ENCODE measurements at places on chromosomes 16 and 17. TPM values are rescaled to one million over a fixed set of nuclear protein-coding genes. Genes with fewer than 3 reads are reported as not detected.

- H3K36me3 ChIP-seq, result no peaks in the 10 kb centered on the region
- H3K27me3 ChIP-seq, result peaks cover 17% of the 10 kb centered on the region
- DNase-seq, result no peak
- H3K4me3 ChIP-seq, result no peak overlapping the region
- no peak overlapping the region for H3K27ac ChIP-seq
Measured at GRCh38 chr17:64022611-64023063, 2.2 kb upstream of the ICAM2 start.

GRCh38 chr16:58684001-58684353, 593 bp downstream of the SLC38A7 start:
- peak overlapping the region; percentile 87 for H3K27ac ChIP-seq
- H3K4me1 ChIP-seq, result peaks cover 18% of the 10 kb centered on the region
- H3K36me3 ChIP-seq, result peaks cover 7% of the 10 kb centered on the region

DNA sequence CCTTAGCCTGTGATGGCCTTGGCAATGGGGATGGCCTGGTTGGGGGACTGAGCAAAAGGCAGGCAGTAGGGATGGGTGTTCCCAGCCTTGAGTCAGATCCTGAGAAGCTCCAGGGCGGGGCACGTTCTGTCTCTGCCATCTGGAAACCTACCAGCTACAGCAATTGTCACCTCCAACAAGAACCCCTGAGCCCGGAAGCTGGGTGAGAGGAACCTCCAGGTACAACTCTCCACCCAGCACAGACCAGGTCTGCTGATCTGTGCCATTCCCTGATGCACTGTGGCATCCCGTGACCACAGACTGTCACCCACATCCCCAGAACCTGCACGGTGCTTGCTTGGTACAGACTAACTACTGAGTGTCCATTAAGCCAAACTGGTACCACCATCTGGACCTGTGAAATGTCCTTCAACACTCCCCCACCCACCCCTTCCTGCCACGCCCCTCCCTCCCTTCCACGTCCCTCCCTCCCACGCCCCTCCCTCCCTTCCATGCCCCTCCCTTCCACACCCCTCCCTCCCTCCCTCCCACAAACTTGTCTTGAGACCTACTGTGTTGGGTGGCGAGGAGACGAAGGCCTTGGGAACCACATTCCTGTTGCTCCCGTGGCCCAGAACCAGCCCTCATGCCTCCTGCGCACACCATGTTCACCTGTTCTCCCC, 16.6 kb downstream of the MYO15B start:
- no peaks in the 10 kb centered on the region for H3K36me3 ChIP-seq
- no peaks in the 10 kb centered on the region for H3K27me3 ChIP-seq
- no peak overlapping the region for H3K4me3 ChIP-seq
- no peak overlapping the region for H3K27ac ChIP-seq
- peaks cover 1% of the 10 kb centered on the region for H3K4me1 ChIP-seq

DNA sequence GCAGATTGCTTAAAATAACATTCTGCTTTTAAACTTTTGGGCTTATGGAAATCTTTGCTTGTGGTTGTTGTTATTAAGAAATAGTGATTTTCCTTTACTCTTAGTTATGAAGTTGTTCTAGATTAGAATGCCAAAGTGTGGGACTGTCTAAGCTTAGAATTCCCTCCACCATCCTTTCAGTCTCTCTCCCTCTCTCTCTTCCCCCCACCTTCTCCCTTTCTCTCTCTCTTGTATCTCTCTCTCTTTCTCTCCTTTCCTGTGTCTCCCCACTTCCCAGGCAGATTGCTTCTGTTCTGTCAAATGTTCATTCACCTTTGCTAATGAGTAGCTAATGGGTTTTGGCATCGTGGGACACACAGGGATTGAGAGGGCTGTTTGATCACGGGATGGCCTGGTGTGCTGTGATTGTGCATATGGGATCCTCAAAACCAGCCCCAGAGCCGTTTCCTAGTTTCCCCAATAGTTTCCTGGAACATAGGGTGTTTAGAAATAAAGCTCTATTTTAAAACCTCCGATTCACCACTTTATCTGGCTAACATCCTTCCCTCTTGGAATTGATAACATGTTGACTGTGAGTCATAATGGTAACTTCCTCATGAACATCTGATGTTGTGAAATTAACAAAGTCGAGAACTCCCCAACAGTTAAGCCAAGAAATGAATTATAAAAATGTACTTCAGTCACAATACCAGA, 502.6 kb downstream of the TMEM114 start:
- no peaks in the 10 kb centered on the region for H3K27me3 ChIP-seq
- no peak for DNase-seq

DNA sequence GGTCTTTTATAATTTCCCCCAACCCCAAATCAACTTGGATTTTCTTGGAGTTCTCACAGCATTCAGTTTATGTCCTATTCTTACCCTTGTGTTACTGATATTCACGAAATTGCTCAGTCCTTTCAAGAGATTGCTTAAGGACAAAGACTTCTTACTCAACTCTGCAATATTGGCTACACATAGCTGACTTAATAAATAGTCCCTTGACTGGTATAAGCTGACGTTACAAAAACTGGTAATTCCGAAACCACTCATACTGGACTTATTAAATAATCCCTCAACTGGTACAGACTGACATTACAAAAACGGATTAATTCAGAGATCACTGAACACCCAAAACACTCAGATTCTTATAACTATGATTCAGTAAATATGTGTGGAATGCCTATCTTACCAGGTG, 860 bp downstream of the TIGD7 start:
- DNase-seq, result no peak
- no peaks in the 10 kb centered on the region for H3K27me3 ChIP-seq
- peaks cover 69% of the 10 kb centered on the region for H3K36me3 ChIP-seq
- peak overlapping the region; percentile 75 for H3K4me3 ChIP-seq
- H3K4me1 ChIP-seq, result peaks cover 13% of the 10 kb centered on the region

- H3K4me1 ChIP-seq, result peaks cover 18% of the 10 kb centered on the region
- no peaks in the 10 kb centered on the region for H3K36me3 ChIP-seq
- no peak overlapping the region for H3K27ac ChIP-seq
Measured at GRCh38 chr16:57379579-57379978, 7.3 kb downstream of the CX3CL1 start.

- peak overlapping the region; percentile 93 for H3K27ac ChIP-seq
- H3K4me3 ChIP-seq, result peak overlapping the region; percentile 96
- H3K27me3 ChIP-seq, result no peaks in the 10 kb centered on the region
- DNase-seq, result no peak
Measured at GRCh38 chr16:66933776-66934137, 445 bp downstream of the CIAO2B start.

SPNS2 gene
- total RNA-seq, result not detected

ENPP7 gene
- not detected for total RNA-seq

KRTAP2-3 gene
- not detected for total RNA-seq

GRCh38 chr17:58302171-58302918, 21.6 kb upstream of the MPO start:
- H3K4me3 ChIP-seq, result no peak overlapping the region

SRCAP gene
- 73.5 TPM for total RNA-seq

DNA sequence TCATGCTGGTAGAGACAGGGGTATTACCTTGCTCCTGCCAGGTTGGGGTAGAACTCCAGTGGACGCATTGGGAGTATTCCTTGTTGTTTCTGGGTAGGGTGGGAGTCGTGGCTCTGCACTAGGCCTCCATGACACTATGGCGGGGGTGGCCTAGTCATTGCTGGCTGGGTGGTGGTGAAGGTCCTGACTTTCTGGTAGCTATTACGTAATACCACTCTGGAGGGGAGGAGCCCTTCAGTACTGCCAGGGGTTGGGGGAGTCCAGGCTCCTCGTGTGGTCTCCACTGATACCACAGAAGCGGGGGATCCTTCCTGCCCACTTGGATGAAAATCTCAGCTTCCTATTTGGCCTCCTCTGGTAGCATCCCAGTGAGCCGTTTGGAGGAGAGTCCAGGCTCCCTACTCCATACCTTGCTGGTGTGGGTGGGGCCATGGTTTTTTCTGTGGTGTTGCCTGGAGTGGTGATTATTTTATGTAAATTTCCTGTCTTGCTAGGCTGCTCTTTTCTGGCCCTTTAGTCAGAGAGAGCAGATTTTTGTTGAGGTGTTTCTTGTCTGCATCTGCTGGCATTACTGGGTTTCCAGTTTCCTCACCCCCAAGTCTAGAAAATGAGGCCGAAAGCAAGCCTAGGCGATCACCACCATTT, 65.8 kb upstream of the GNG13 start:
- H3K4me1 ChIP-seq, result no peaks in the 10 kb centered on the region
- H3K36me3 ChIP-seq, result peaks cover 5% of the 10 kb centered on the region
- H3K4me3 ChIP-seq, result no peak overlapping the region
- DNase-seq, result no peak
- no peak overlapping the region for H3K27ac ChIP-seq

DNA sequence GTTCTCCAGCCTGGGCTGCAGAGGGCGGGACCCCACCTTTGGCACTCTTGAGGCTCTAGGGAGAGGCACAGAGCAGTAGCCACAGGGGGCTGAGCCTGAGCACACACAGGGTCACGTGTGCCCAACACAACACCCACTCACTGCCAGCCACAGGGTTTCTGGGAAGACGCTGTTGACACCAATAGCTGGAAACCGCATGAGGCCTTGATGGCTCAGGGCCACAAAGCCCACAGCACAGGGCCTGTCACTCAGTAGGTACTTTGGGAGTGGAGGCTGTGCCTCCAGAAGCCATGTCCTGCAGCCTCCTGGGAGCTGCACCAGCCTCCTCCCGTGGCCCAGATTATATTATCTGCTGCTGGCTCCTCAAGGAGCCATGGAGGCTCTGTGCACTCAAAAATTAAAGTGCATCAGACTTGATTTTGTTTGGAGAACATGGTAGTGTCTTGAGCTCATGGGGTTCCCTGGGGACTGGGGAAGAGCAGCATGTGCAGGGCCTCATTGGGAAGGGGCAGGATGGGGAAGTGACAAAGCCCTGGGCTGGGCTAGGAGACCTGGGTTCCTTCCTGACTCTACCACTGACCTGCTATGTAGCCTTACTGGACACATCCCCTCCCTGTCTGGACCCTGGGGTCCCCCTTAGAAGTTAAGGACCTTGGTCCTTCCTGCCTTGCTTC, 12.5 kb upstream of the SREBF1 start:
- H3K27me3 ChIP-seq, result no peaks in the 10 kb centered on the region
- H3K27ac ChIP-seq, result peak overlapping the region; percentile 88
- no peak for DNase-seq
- peaks cover 11% of the 10 kb centered on the region for H3K36me3 ChIP-seq
- peaks cover 61% of the 10 kb centered on the region for H3K4me1 ChIP-seq
- no peak overlapping the region for H3K4me3 ChIP-seq

DNA sequence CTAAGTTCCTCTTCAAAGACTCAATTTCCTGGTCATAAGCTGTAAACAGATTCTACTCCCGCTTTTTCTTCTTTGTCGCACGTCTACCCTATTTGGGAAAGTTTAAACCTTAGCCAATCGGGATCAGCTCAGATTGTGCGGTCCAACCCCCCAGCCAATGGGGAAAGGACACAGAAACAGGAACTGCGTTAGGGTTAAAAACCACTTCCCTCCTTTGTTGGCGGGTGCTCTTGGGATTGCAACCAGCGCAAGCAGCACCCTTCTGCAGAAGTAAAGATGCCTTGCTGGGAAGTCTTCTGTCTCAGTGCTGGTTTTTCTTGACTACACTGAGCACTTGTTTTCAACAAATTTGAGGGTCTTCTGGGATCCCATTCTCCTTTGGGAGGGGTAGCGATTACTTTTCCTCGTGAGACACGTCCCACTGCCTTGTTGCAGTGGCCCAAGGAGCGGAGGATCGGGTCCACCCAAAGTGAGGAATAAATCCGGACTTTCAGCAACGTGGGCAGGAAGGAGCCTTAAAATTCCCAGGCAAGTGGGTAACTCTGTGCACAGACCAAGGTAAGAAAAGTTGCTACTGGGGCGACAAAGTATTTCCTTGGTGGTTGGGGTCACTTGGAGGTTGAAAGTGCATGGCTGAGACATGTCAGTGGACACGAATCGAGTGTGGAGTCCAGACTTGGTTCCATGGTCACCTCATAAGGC, 1.0 kb upstream of the YPEL3 start:
- H3K36me3 ChIP-seq, result peaks cover 6% of the 10 kb centered on the region
- H3K4me3 ChIP-seq, result peak overlapping the region; percentile 68
- no peak for DNase-seq
- H3K27me3 ChIP-seq, result no peaks in the 10 kb centered on the region
- peak overlapping the region; percentile 86 for H3K27ac ChIP-seq

KRT39 gene
- total RNA-seq, result not detected

DNA sequence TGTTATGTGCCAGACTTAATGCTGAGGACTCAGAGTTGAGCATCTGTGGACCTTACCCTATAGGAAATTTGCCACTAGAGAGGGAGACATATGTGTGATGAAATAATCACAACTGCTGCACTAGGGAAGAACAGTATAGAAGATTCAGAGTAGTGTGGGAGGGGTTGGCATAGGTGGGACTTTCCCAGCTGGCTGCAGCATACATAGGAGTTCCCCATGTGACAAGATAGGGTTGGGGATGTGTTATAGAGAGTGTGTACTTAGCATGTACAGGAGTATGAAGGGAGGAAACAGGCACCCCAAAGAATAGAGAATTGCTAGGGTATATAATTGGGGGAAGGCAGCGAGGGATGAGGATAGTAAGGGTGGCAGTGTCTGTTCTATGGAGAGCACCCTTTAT, 2.9 kb downstream of the NUP93 start:
- no peak for DNase-seq
- no peak overlapping the region for H3K27ac ChIP-seq
- no peak overlapping the region for H3K4me3 ChIP-seq

CYBC1 gene
- total RNA-seq, result 78.7 TPM

TBC1D3I gene
- total RNA-seq, result 0.42 TPM

TBC1D26 gene
- total RNA-seq, result 0.78 TPM

CBFB gene
- 75.2 TPM for total RNA-seq

DNA sequence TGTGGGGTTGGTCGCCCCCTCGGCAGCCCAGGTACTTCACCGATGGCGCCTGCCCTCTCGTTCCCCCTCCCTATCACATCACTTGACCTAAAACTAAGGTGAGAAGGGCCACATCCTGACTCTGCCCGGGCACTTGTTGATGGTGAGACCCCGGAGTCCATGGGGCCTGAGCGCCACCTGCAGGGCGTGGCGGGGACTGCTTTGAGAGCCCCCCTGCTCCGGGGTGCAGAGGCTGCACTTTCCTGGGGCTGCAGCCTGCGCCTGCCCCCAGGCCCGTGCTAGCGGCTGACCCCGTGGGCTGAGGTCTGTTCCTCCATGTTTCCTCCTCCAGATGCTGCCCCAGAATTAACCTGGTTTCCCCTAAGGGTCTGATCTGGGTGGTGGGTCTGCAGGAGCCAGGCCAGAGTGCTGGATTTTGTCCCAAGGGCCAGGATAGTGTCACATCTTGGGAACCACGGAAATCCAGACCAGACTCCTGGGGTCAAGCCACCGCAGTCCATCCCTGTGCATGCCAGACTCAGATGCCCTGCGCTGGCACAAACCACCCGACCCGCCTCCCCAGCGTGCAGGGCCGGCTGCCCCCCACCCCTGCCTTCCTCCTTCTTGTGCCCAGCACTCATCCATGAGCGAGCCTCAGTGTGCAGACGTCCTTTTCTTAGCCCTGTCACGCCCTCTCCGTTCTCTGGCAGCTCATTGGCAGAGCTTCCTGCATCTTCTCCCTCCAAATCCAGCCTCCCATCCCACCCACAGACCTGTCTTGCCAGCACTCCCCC, 2.7 kb downstream of the NDUFAF8 start:
- H3K27ac ChIP-seq, result no peak overlapping the region
- peaks cover 3% of the 10 kb centered on the region for H3K36me3 ChIP-seq
- no peaks in the 10 kb centered on the region for H3K27me3 ChIP-seq
- peaks cover 26% of the 10 kb centered on the region for H3K4me1 ChIP-seq
- peak overlapping the region; percentile 26 for H3K4me3 ChIP-seq

EFNB3 gene
- total RNA-seq, result 12.7 TPM

TRIM47 gene
- 40.2 TPM for total RNA-seq

GRCh38 chr16:30104492-30104891, 8.5 kb upstream of the YPEL3 start:
- no peak overlapping the region for H3K27ac ChIP-seq
- DNase-seq, result no peak
- H3K27me3 ChIP-seq, result no peaks in the 10 kb centered on the region
- peaks cover 14% of the 10 kb centered on the region for H3K36me3 ChIP-seq

Data from osteocyte (in vitro differentiated cells).